ENCODE measurements at places on chromosomes 1 and 21.

DNA sequence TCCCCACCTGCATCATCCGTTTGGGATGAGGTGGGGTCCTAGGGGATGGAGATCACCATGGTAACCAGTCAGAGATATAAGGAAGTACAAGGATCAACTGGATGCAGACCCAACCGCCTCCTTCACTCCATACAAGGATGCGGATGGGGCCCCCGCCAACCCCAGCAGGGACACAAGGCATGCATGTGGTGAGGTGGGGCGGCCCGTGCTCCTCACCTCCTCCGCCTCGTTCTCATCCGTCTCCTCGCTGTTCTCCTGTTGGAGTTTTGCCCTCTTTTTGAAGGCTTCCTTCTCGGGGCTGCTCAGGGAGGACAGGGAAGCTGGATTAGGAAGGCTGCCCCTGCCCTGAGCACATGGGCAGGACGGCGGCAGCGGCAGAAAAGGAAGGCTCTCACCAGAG, 23.8 kb downstream of the KIF21B start:
- DNase-seq: no peak

DNA sequence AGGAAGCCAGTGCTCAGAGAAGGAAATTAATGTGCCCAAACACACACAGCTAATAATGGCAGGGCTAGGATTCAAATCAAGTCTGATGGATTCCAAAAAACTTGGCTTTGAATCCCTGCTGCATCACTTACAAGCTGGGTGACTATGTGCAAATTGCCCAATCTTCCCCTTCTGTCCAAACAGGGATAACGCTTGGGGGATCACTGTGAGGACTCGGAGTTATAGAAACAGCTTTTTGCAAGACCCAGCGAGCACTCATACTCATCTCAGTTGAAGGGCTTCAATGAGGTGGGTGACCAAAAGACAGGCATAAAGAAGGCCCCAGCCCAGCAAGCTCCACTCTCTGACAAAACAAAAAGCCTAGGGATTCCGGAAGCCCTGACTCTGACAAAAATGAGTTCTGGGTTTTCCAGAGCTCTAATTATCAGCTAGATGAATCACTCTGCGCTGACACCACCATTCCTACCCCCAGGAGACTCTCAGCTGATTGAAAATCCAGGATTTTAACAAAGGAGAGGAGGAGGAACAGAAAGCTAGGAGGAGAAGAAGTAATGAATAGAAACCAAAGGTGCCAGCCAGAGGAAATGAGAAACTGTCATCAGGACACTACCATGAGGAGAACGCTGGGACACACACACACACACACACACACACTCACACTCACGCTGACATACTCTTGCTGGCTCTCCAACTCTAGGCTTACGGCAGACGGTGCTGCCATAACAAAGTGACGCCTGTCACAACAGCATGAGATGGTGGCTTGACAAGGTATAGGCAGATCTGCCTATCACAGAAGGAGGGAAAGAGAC, 1.6 kb upstream of the STK40 start:
- DNase-seq: no peak

- DNase-seq: no peak
Measured at GRCh38 chr1:178538192-178538916, 25.4 kb downstream of the TEX35 start.

DNA sequence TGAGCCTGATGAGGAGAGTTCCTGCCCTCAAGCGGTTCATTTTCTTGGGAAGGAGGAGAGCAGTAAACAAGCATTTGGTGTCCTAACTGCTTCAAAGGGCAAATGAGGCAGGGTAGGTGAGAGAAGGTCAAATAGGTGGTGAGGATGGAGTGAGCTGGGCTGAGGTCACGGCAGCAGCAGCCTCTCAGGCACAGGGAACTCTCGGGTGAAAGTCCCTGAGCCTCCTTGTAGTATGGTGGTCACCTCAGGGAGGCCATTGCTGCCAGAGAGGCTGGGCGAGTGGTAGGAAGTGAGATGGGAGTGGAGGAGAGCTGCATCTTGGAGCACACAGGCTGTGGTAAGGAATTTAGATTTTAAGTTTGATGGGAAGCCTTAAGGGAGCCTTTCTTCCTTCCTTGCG, 4.0 kb downstream of the ADARB1 start:
- DNase-seq: no peak

DNA sequence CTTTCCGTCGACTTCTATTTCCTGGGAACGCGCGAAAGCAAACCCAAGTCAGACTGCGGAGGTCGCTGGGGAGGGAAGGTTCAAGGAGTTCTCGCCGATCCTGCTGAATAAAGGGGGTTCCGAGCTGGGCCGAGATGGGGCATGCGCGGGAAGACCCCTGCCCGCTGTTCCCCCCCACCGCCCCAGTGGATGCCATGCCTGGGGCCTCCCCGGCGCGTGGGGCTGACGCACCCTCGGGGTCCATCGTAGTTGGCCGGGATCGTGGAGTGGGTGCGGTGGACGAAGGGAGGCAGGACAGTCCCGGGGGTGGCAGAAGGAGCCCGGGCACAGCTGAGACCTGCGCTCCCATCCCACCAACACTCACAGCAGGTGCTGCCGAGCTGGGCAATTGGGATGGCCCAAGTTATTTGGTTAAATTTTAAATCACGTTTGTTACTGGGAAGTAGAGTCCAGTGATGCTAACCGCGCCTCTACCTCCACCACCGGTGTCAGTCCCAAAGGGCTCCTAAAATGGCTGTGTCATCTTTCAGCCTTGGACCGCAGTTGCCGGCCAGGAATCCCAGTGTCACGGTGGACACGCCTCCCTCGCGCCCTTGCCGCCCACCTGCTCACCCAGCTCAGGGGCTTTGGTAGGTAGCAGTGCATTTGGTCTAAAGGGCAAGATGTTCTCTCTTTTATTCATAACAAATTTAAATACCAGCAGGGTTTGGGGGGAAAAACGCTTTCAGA, 801 bp downstream of the MX1 start:
- DNase-seq: no peak

GRCh38 chr1:165679282-165680036, 18.9 kb downstream of the ALDH9A1 start:
- no peak for DNase-seq

DNA sequence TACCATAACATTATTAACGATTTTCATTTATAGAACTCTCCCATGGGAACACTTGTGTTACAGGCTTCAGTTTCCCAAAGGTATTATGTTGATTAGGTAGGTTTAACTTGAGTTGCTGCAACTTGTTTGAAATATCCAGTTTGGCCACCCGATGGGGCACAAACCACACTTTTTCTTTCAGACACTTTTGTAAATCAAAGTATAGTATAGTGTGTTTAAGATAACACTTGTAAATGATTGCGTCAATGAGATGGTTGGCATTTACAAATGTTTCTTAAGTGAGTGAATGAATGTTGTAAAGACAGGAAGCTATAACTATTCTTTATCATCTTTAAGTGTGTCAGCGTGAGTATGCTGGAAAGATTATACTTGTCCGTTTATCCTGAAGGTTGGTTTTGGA, 4.3 kb downstream of the XPR1 start:
- DNase-seq: no peak

GRCh38 chr1:234851450-234852438, 241.8 kb upstream of the IRF2BP2 start:
- DNase-seq: no peak

- DNase-seq: no peak
Measured at GRCh38 chr1:176719447-176719846, 256.5 kb downstream of the PAPPA2 start.

- DNase-seq: no peak
Measured at GRCh38 chr1:82704393-82704792, 903.7 kb downstream of the ADGRL2 start.

- DNase-seq: no peak
Measured at GRCh38 chr21:8990326-8991087, 1530.9 kb upstream of the TPTE start.

GRCh38 chr1:238005116-238005515, 114.4 kb upstream of the ZP4 start:
- no peak for DNase-seq

DNA sequence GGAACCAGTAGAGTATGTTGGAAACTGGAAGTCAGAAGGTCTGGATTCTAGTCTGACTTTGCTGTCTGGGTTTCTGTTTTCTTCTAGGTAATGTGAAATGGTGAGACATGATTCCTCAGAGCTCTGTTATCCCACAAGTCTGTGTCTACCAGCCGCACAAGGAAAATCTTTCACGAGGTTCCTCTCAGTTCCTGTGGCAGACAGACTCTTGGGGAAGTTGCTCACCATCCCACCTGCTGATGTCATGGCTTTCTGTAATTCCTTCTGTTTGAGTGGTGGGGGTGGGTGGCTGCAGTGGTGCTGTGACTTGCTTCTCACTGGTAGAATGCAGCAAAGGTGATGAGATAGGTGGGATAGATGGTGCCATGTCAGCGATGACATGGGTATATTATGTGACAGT, 17.1 kb upstream of the SCMH1 start:
- DNase-seq: no peak

- no peak for DNase-seq
Measured at GRCh38 chr1:168531615-168532345, 12.0 kb downstream of the XCL2 start.

GRCh38 chr21:42921927-42922326, 3.5 kb downstream of the ERVH48-1 start:
- DNase-seq: no peak

- DNase-seq: no peak
Measured at GRCh38 chr1:202279806-202280205, 61.9 kb downstream of the UBE2T start.

- peak; percentile 42 for DNase-seq
Measured at GRCh38 chr21:41612674-41613532, 104.9 kb upstream of the TMPRSS2 start.

GRCh38 chr1:24300971-24301784, 18.0 kb upstream of the GRHL3 start:
- DNase-seq: no peak

DNA sequence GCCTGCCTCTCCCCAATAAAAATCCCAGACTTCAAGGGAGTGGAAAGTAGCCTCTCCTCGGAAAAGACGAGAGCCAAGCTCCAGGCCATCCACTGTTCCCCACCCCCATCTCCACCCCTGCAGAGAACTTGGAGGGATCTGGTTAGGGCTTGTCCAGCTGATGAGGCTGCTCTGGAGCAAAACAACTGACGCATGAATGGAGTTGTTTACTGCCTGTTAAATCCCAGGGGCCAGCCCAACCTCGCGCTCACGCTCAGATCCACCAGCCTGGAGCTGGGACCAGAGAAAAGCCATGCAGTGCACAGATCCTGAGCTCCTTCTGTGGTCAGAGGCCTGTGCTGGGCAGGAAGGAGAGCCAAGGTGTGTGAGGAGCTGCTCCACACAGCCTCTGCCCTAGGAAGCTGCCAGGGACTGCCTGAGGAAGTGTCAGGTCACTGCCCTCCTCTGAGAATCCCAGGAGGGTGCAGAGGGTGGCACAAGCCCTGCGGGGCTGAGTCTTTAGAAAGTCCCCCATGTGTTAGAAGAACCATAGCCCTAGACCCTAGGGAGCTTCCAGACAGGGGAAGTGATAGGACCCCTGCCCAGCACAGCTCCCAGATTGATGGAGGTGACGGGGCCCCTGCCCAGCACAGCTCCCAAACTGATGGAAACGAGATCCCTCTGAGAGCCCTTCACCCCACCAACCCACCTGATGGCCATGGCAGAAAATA, 109.0 kb upstream of the IPO9 start:
- no peak for DNase-seq

All from HuH-7.5 (cell line).